Motor neuron (in vitro differentiated cells): ENCODE measurements at places on chromosomes 3 and 15. TPM values are rescaled to one million over a fixed set of nuclear protein-coding genes. Genes with fewer than 3 reads are reported as not detected.

The VPS33B gene
- 17.4 and 18.7 TPM in 2 replicates for total RNA-seq

The SLC6A20 gene
- total RNA-seq = 0.05 and 0.50 TPM in 2 replicates

The NR2E3 gene
- total RNA-seq = 1.0 and 1.3 TPM in 2 replicates

The MNS1 gene
- 2.1 and 4.2 TPM in 2 replicates for total RNA-seq

The TNIK gene
- total RNA-seq = 24.9 and 26.3 TPM in 2 replicates

The GOLGA8M gene
- not detected in 2 replicates for total RNA-seq

The TBC1D23 gene
- total RNA-seq = 46.5 and 46.8 TPM in 2 replicates

The SMAD6 gene
- total RNA-seq = 39.4 and 43.3 TPM in 2 replicates

The GP5 gene
- 0.46 and 0.47 TPM in 2 replicates for total RNA-seq

The RETNLB gene
- 1.4 TPM in 1 of 2 replicates, not detected in the other for total RNA-seq

The MINDY4B gene
- total RNA-seq = 0.67 and 0.92 TPM in 2 replicates

The ANKRD63 gene
- total RNA-seq = not detected in 2 replicates

The GNAT1 gene
- 0.96 TPM in 1 of 2 replicates, not detected in the other for total RNA-seq

The MAP1A gene
- total RNA-seq = 66.3 and 69.5 TPM in 2 replicates

The SCAANT1 gene
- total RNA-seq = not detected in 2 replicates

The PLSCR4 gene
- 0.32 and 0.54 TPM in 2 replicates for total RNA-seq

The C3orf49 gene
- 0.23 and 0.29 TPM in 2 replicates for total RNA-seq
